Activated CD4-positive, alpha-beta T cell treated with anti-CD3 and anti-CD28 coated beads, Interleukin-2, Interleukin-4, amounts not matched to agents 100 ng/mL and 50 ng/mL, durations not matched to agents 16 hours and 8 hours (primary cell): ENCODE measurements at places on chromosomes 7 and 10.

- no peak for DNase-seq
Measured at GRCh38 chr10:51786016-51786683, 86.8 kb upstream of the CSTF2T start.

GRCh38 chr10:7984896-7985295, 69.6 kb upstream of the GATA3 start:
- no peak for DNase-seq

DNA sequence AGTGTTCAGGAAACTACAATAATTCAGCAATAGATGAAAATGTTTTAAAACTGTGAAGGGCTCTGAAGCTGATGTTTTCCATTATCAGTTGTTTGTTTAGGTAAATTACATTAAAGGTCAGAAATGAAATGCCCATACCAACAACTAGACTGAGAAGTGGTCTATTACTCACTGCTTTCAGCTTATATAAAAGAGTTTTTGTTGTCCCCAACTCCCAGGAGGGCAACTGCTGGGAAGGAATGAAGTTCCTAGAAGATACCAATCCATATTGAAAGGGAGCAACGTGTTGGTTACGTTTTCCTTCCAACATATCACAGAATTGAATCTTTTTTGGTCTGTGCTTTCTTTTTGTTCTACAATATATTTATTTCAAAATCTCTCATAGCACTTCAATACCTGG, 330.6 kb upstream of the LRRN3 start:
- no peak for DNase-seq

DNA sequence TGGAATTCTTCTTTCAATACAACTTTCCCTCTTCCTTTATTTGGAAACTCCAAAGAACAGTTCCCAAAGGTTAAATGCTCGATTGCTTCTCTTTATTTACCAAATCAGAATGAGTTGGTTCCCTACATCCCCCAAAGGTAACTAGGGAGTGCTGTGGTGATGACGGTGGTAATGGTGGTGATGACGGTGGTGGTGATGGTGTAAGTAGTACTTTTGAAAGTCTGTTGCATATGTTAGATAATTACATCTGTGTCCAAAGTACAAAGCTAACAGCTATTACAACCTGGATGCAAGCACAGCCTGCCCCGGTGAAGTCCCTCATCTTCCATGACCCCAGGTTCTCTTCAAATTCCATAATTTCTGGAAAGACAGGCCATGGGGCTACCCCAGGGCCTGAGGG, 115.1 kb downstream of the TNS3 start:
- DNase-seq, result no peak

DNA sequence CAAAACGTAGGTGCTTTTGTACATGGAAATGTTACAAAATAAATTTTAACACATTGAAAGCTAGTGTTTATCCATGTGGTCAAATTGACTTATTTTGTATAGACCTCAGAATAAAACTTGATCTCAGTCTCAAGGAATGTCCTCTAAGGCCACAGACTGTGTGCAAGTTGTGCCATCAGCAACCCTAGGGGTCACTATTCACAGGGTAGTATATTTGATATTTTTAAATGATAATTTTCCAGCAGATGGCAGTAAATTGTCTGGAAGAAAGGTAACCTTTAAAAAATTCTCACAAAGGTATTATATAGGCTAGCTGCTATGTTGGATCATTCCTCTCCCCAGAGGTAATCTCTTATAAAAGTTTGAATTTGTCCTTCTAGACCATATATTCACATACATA, 12.9 kb upstream of the SNX10 start:
- peak; percentile 19 for DNase-seq

DNA sequence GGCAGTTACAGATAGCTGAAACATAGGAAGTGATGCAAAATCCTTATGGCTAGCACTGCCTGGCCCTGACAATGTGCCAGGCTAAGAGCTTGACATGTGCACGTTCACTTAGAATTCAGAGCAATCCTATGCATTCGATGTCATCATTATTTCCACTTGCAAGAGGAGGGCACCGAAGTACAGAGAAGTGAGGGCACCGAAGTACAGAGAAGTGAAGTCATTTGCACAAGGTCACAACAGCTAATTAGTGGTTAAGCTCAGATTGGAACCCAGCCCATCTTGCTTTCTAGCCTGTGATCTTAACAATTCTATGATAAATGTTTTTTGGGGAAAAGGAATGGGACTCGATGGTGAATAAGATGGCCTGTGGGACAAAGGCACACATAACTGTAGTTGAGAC, 73.4 kb downstream of the ARHGAP22 start:
- no peak for DNase-seq

DNA sequence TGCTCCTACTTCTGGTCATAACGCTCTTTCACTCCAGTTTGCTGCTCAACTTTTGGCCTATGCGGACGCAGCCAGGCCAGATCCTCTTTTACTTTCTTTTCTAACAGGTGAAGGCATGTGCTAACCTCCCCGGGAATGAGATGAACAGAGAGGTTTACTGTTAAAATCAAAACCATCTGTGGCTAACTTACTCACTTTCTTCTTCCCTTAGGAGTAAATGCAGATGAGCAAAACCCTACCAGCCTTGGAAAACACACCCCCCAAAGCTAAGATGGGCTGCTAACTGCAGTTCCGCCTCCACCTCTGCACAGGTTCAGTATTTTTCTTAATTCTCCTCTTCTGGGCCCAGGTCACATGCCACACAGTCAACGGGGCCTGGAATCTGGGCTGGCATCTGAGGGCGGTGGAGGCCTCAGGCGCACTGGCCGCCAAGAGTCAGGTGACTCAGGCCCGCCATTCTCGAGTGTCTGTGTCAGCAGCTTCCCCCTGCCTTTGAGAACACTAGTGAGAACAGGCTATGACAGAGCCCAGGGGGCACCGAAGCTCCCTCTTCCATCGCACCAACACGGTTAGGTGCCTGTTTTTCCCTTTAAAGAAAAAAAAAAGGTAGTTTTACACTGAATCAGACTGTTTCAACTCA, 11.1 kb downstream of the FAM53B start:
- peak; percentile 84 for DNase-seq

DNA sequence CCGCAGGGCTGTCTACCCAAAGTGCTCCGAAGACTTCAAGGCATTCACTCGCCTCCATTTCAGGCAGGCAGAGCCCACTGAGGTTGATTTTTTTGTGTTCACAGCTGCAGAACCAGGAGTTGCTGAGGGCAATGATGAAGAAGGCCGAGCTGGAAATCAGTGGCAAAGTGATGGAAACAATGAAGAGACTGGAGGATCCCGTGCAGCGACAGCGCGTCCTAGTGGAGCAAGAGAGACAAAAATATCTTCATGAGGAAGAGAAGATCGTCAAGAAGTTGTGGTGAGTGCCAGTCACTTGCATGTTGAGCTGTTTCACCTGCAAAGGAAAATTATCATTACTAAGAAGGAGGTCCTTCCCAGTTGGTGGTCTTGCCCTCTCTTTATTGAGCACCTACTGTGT, 210.5 kb downstream of the ARHGAP21 start:
- no peak for DNase-seq
